ENCODE measurements at places on chromosomes 7 and 10.

DNA sequence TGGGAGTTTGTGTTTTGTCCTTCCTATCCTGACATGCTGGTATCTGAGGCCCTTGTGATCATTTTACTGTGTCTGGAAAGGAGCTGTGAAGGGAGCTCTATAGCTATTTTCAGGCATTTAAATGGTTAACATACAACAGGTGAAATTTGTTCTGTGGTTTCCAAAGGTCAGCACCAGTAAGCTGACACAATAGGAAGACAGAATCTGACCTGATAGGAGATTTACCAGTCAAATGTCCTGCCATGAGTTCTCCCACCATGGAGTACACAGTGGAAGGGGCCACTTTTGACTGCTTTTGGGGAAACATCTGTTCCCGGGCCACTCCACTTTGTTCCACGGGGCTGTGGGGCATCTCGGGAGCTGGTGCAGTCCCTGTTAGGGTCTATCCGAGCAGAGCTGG is 17.6 kb downstream of the FKBP6 start:
- no peak for DNase-seq

- peak; percentile 8 for DNase-seq
Observed at GRCh38 chr7:95396136-95397032, at the start of gene PON3. PON3 (minus strand) TSS chr7:95396375; CDS start chr7:95396350, 25 bp downstream.

GRCh38 chr7:68573271-68574005 is 1024.8 kb upstream of the AUTS2 start:
- DNase-seq: no peak

DNA sequence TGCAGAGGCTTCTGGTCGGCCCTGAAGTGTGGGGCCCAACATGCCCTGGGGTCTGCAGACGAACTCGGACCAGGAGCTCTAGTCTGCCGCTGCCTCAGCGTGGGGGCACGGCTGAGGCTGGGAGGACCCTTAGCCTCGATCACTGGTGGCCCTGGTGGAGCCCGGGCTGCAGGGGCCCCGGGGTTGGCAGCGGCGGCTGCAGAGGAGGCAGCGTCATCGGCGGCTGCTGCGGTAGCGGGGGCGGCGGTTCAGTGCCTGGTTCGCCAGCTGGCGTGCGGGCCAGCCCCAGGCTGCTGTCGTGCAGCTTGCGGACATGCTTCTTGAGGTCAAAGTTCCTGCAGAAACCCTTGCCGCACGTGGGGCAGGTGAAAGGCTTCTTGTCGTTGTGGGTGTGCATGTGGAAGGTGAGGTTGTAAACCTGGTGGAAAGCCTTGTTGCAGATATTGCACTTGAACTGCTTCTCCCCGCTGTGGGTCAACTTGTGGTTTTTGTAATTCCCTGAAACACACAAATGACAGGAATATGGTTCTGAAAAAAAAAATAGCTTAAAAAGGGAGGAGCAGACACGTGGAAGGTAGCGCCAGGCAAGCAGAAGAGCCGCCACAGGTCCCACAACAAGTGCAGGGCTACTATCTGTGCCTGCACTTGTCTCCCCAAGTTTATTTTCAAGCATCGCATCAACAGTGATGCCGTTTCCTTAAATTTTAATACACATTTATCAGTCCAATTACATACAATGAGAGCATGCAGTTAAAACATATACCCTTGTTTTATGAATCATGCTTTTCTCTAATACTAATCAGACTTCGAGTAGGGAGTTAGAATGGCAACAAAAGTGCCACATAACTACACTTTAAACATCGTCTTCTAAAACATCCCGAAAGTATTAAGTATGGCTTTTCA is 2.4 kb downstream of the FEZF1 start:
- DNase-seq: no peak

Data from stimulated activated CD4-positive, alpha-beta T cell treated with anti-CD3 and anti-CD28 coated beads, Interleukin-12 subunit alpha, Interleukin-12 subunit beta, amount 100 ng/mL, for 24 hours (primary cell).